Lung (tissue), 17 donors: ENCODE measurements at places on chromosomes 5 and 9. TPM values are rescaled to one million over a fixed set of nuclear protein-coding genes. Genes with fewer than 3 reads are reported as not detected.

EQTN gene
- 1.5 TPM for total RNA-seq

TTLL11 gene
- 7.8 TPM for total RNA-seq

RUSC2 gene
- total RNA-seq, result 25.7 TPM

IFNA21 gene
- not detected for total RNA-seq

CCL21 gene
- 473 TPM for total RNA-seq

PRSS3 gene
- 1.3 TPM for total RNA-seq

- no peaks in the 10 kb centered on the region for H3K27me3 ChIP-seq
- no peak overlapping the region for H3K27ac ChIP-seq
Measured at GRCh38 chr9:128895556-128895955, 13.6 kb downstream of the LRRC8A start.

GRCh38 chr5:93831449-93831848, 90.0 kb upstream of the POU5F2 start:
- H3K27me3 ChIP-seq, result no peaks in the 10 kb centered on the region
- H3K4me1 ChIP-seq, result no peaks in the 10 kb centered on the region
- H3K4me3 ChIP-seq, result no peak overlapping the region
- DNase-seq, result no peak
- H3K36me3 ChIP-seq, result no peaks in the 10 kb centered on the region

DNA sequence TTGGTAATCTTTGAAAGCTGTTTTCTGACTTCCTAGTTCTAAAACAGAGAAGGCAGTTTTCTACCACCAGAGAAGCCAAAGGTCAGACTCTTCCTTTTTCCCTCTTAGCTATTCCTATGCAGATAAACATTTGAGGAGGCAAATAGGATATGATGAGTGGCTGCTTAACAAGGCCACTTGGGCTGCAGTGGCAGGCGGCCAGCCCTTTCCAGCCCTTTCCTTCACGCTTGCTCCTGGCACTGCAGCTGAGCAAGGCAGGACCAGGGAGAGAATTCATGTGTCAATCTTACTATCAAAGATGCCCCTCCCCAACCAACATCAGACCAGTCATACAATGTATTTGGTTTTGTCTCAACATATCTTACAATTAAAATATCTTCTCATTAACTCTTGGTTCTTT, 36.8 kb upstream of the RNF38 start:
- H3K36me3 ChIP-seq, result no peaks in the 10 kb centered on the region
- H3K4me1 ChIP-seq, result peaks cover 4% of the 10 kb centered on the region
- H3K27me3 ChIP-seq, result no peaks in the 10 kb centered on the region
- peak; percentile 32 for DNase-seq
- no peak overlapping the region for H3K27ac ChIP-seq
- H3K4me3 ChIP-seq, result no peak overlapping the region

GRCh38 chr9:131732061-131732526, 7.8 kb downstream of the RAPGEF1 start:
- H3K27ac ChIP-seq, result peak overlapping the region; percentile 88
- no peak for DNase-seq
- peaks cover 42% of the 10 kb centered on the region for H3K4me1 ChIP-seq
- no peaks in the 10 kb centered on the region for H3K27me3 ChIP-seq

GRCh38 chr9:128771094-128771721, 519 bp downstream of the ZER1 start:
- peak overlapping the region; percentile 93 for H3K4me3 ChIP-seq
- H3K4me1 ChIP-seq, result peaks cover 7% of the 10 kb centered on the region

DNA sequence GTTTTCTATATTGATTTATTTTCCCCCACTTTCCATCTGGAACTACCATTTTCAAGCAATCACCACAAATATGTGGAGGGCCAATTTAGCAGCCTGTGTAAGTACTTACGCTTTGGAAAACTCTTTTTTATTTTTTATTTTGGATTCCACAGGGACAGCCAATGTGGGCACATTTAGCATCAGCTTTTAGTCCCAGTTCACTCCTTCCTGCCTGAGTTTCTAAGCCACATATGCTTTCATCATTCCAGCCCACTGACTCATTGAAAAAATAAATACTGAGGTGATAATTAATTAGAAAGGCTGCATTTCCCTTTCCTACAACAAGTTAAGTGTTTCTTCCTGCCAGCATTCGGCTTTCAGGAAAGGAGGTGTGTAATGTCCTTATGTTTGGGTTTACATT, 76.8 kb downstream of the TMEM167A start:
- no peak overlapping the region for H3K4me3 ChIP-seq
- no peaks in the 10 kb centered on the region for H3K4me1 ChIP-seq
- H3K36me3 ChIP-seq, result no peaks in the 10 kb centered on the region
- H3K27ac ChIP-seq, result no peak overlapping the region
- H3K27me3 ChIP-seq, result no peaks in the 10 kb centered on the region
- no peak for DNase-seq

- no peak for DNase-seq
- no peaks in the 10 kb centered on the region for H3K4me1 ChIP-seq
Measured at GRCh38 chr9:36292641-36293040, 34.4 kb upstream of the GNE start.

DNA sequence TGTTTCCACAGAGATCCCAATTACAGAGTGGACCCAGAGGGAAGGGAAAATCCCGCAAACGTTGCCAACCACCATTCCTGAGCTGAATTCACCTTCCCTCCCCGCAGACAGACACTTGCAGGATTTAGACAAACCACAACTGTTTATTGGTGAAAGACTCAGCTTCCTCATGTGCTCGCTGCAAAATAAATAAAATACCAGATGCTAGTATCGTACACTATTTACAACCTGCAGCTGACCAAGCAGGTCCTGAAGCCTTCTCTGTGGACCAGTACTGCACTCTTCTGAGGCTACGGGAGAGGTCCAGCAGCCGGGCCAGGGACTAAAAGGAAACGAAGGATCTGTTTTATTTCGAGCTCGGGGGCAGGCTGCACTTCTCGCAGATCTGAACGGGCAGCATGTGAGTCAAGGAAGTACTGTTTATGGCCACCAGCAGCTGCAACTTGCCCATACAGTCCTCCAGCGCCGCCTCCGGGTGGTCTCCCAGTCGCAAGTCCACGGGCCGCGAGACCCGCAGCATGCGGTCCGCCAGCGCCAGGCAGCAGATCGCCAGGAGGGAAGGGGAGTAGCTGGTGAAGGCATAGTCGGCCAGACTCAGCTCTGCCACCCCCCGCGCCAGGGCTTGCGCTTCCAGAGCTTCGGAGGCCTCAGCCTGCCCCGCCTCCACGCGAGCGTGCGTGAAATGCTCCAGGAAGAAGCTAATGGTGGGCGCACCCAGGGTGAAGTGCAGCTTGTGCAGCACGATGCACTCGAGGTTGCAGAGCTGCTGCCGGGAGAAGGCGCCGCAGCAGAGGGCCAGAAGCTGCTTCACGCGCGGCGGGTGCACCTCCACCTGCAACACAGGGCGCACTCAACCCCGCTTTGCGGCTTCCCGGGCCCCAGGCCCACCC, 2.1 kb downstream of the CCNO start:
- H3K36me3 ChIP-seq, result no peaks in the 10 kb centered on the region
- no peak overlapping the region for H3K27ac ChIP-seq
- peaks cover 17% of the 10 kb centered on the region for H3K27me3 ChIP-seq
